Gastroesophageal sphincter (tissue), 4 donors: ENCODE measurements at places on chromosomes 4 and X.

GRCh38 chr4:25158817-25159216 lies 1.4 kb downstream of the SEPSECS start:
- no peak for ATAC-seq

- ATAC-seq = no peak
These were observed 2.7 kb upstream of the FGF5 start for GRCh38 chr4:80263541-80264351.

DNA sequence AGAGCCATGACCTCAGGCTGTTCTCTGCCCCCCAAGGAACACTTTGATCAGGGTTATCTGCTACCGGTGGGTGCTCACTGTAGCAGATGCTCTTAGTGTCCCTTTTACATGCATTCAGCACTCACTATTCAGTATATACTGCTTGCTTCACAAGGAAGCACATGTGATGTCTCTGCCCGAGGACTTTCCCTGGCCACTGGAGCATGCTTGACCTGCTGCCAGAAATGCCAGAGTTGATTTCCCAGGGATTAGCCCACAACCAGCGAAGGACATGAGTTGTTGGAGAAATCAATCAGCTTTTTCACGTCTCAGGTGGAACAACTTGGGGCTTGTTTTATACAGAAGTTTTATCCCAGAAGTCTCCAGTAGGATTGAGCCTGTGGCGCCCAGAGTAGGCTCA lies 51.2 kb upstream of the RPS6KA3 start:
- ATAC-seq = no peak

GRCh38 chrX:38233891-38234667 lies 13.4 kb upstream of the SRPX start:
- peak; percentile 81 for ATAC-seq

GRCh38 chrX:123673813-123674212 lies 59.0 kb downstream of the THOC2 start:
- ATAC-seq = no peak

- ATAC-seq = no peak
These were observed 79.6 kb downstream of the AFF2 start for GRCh38 chrX:148580016-148580415.

DNA sequence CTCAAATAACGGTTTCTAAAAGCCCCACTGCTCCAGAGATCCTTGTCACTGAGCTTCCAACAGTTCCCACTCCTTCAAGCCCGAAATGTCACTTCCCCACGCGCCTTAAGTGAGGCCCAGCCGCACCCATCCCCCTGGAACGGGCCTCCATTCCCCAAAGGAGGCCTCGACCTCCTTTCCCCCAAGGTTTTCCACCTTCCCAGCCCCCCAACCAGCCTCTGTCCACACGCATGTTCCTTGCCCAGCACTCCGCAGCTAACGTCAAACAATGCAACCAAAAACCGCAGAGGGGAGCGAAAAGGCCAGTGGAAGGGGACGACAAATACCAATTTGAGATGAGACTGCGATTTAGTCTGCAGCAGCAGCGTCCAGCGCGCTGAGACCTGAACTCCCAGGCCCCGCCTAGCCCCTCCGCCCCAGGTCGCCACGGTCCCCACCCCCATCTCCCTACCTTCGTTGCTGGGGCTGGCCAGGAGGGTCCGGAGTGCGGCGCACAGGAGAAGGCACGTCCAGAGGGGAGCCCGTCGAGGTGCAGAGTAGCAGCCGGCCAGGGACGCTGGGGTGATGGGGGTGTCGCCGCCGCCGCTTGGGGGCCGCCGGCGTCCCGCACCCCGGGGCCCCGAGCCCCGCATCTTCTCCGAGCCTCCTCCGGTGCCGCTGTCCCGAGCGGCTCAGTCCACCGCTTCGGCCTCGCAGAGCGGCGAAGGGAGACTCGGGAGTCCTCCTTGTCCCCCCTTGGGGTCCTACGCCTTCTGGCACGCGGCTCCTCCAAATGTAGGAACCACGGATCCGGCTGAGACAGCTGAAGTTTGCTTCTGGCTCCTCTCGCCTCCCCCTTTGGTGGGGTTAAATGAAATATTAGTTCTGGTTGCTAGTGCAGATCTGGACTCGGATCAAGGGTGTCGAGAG lies 924 bp downstream of the EPHA5 start:
- no peak for ATAC-seq

GRCh38 chr4:121669163-121669550 lies 27.6 kb downstream of the ANXA5 start:
- ATAC-seq = no peak

GRCh38 chr4:69874507-69874906 lies 14.6 kb upstream of the SULT1E1 start:
- no peak for ATAC-seq

GRCh38 chrX:10135561-10136399 lies 21.0 kb upstream of the CLCN4 start:
- ATAC-seq = no peak

- ATAC-seq = no peak
These were observed 91.3 kb downstream of the NHSL2 start for GRCh38 chrX:72001906-72002305.

GRCh38 chrX:77785486-77786364 lies at the start of gene ATRX:
ATRX (minus strand) TSS chrX:77786216; CDS start chrX:77786001, 215 bp downstream.
- peak; percentile 93 for ATAC-seq

GRCh38 chrX:55135171-55135570 lies 46.4 kb downstream of the PAGE2 start:
- no peak for ATAC-seq

DNA sequence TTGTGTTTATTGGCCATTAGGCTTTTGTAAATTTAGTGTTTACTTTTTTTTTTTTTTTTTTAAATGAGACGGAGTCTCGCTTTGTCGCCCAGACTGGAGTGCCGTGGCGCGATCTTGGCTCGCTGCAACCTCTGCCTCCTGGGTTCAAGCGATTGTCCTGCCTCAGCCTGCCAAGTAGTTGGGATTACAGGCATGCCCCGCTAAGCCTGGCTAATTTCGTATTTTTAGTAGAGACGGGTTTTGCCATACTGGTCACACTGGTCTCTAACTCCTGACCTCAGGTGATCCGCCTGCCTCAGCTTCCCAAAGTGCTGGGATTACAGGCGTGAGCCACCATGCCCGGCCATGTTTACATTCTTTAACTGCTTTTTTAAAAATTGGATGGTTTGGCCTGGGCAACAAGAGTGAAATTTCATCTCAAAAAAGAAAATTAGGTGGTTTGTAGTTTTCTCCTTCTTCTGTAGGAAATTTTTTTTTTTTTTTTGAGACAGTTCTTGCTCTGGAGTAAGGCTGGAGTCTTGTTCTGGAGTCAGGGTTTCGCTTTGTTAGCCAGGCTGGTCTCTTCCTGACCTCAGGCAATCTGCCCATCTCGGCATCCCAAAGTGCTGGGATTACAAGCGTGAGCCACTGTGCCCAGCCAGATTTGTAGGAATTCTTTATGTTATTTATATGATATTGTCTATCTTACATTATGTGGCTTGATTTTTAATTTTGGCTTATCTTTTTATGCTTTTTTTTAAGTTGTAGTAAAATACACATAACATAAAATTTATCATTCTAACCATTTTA lies 15.1 kb downstream of the UBE2K start:
- ATAC-seq = no peak

DNA sequence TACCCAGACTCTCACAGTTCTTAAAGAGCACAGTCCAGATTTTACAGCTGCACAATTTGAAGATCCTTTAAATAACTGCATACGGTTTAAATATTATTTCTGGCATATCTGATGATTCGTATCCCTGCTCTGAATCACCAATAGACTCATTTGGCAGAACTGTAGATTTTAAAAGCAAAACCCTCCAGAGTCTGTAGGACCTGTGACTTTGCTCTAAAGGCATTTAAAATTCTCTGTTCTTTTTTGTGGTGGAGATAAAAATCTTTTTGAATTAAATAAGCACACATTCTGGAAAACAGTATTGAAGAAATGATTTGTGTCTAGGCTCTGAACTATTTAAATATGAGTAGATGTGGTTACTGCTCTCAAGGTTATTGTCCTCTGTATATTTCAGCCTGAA lies 246.2 kb upstream of the PITX2 start:
- ATAC-seq = no peak

- ATAC-seq = no peak
These were observed 168.4 kb upstream of the EDNRA start for GRCh38 chr4:147312376-147313046.

DNA sequence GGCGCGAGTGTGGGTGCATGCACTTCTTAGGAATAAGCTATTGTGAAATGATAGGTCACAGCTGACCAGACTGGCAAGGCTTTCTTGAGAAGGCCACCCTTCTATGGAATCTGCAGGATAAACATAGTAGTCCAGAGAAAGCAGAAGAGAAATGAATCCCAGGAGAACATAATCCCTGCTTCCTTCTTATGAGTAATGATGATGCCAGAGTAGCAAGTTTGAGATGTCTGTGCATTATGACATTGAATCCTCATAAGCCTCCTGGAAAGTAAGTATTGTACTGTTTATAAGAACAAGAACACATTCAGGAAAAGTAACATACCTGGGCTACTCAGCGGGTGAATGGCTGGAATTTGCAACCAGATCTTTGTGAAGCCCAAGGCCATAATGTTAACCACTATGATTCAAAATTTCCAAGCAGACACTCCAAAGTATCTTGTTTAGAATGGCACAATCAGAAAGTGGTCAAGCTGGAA lies 272.1 kb upstream of the HS3ST1 start:
- ATAC-seq = no peak

DNA sequence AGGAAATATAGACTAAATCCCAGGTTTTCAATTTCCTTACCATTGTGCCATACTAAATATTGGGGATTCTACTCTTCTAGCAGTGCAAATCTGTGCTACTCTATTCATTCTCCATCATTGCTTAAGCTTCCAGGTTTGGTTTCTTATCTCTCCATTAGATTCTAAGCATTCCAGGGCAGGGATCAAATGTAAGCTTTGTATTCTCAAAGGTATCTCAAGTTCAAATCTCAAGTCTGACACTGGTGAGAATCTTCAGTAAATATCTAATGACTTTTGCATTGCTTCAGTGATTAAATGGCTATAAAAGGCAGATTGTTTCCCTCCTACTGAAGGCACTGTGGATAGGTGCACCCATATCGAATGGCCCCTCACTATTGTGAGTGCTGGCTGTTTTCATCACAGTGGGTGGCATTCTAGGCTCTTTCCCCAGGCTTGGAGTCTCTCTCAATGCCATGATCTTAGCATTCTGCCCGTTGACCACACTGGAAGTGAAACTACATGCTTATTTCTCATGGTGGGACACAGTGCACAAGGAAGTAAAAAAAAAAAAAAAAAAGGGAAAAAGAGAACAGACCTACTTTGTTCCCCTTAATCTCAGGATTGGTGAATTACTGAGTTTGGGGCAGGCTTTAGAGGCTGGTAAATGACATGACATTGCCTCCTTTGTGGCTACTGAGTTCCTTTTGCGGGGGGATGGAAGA lies 28.7 kb downstream of the FAM9C start:
- no peak for ATAC-seq

DNA sequence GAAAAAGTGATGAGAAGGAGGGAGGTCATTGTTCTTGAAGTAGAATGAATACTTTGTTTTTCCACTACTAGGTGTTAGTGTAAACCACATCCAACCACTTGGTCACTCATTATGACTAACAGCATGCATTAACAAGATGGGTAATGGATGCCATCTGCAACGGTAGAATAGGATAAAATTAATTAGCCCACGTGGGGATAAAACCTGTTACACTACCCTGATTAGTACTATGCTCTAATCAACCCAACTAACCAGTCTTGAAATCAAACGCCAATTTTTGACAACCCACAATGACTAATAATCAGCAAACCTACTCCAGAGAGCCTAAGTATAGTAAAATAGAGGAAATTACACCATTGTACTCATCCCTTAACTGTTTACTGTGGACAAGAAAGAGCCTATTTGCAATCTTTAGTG lies 93.4 kb upstream of the MCF2 start:
- no peak for ATAC-seq

- no peak for ATAC-seq
These were observed 51.4 kb upstream of the MAP9 start for GRCh38 chr4:155428128-155428527.
